Panc1 (cell line): ENCODE measurements at places on chromosomes 1 and 21.

- no peak for DNase-seq
Measured at GRCh38 chr1:99110140-99111041, 105.7 kb upstream of the PLPPR5 start.

GRCh38 chr1:206836111-206836510, 29.3 kb upstream of the IL20 start:
- DNase-seq = no peak

GRCh38 chr1:229238674-229239415, 32.1 kb upstream of the RAB4A start:
- no peak for DNase-seq

DNA sequence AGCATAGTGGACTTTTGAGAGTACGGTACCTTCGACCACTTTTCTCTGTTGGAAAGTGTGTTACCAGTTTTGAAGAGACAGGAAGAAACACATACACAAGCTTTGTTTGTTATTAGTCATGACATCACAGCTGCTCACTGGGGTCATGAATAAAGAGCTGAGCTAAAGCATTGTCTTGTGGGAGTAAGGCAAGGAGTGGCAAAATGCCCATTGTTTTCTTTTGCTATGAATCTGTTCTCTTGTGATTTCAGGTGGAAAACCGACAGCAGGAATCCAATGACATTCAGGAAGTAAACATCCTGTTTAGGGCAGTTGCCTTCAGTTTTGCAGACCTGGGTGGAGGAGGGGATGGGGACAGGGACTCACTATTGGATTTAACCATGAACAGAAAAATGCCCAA, 66.2 kb downstream of the RGL1 start:
- peak; percentile 98 for DNase-seq

GRCh38 chr1:65948609-65949229, 156.0 kb downstream of the PDE4B start:
- DNase-seq = no peak

DNA sequence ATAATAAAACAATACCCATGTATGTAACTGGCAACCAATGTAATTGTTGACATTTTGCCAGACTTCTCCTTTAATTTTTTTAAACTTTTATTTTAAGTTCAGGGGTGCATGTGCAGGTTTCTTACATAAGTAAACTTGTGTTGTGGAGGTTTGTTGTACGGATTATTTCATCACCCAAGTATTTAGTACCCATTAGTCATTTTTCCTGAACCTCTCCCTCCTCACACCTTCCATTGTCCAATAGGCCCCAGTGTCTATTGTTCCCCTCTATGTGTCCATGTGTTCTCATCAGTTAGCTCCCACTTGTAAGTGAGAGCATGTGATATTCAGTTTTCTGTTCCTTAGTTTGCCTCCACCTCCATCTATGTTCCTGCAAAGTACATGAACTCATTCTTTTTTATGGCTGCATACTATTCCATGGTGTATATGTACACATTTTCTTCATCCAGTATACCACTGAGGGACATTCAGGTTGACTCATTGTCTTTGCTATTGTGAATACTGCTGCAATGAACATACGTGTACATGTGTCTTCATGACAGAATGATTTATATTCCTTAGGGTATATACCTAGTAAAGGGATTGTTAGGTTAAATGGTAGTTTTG, 6.7 kb downstream of the DEPDC1 start:
- DNase-seq = no peak

DNA sequence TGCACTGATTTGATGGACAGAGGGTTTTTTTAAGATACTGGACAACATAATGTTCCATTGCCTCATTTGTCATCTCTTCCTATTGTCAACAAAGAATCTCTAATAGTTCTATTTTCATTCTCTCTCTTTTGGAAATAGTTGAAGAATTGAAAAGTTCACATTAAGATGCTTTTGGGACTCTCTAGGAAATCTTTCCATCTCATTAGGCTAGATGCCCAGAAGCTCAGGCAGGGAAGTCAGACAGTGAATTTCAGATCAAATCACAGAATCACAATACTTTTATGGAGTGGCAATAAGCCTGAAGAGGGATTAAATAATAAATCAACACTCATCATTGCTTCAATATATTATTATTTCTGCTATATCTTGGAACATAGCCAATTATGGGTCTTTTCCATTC, 29.2 kb downstream of the NEGR1 start:
- no peak for DNase-seq

DNA sequence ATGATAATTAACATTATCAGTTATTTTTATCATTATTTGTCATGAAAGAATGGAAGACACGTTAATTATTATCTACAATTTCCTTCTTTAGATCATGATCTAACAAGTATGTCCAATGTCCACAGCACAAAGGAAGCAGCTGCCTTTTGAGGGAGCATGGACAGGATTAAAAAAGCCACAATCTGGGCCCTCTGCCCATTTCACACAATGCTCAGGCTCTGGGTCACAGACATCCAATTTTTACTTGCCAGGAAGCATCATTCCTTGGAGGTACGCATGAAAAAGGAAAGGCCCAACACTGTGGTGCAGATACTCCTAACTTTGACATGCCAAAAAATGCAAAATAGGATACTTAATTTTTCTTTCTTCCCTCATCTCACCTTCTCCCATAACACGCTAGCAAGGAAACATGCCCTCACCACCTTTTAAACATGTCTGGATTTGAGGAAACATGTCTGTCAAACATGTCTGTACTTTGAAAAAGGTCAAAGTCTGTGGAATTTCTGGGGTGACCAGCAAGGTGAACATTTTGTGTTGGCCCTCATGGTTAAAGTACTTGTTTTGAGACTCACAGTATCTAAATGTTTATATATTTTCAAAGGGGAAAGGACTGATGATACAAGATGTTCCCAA, 40.0 kb downstream of the GADD45A start:
- DNase-seq = no peak

- DNase-seq = no peak
Measured at GRCh38 chr1:181386951-181387350, 96.4 kb upstream of the CACNA1E start.

DNA sequence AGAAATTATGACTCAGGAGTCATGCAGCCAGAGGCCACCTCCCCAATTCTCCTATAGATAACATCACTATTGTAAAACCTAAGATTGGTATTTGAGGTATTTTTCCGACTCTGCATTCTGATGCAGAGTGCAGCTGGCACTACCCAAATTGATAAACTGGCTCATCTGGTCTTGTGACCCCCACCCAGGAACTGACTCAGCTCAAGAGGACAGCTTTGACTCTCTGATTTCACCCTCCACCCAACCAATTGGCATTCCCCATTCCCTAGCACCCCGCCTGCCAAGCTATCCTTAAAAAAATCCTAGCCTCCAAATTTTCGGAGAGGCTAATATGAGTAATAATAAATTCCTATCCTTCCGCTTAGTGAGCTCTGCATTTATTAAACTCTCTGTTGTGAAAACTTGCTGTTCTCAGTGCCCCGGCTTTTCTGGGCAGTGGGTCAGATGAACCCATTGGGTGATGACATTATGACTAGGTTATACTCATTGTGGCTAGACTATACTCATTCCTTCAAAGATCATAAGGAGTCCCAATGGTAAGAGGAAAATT, 39.4 kb upstream of the EPS15 start:
- peak; percentile 85 for DNase-seq

DNA sequence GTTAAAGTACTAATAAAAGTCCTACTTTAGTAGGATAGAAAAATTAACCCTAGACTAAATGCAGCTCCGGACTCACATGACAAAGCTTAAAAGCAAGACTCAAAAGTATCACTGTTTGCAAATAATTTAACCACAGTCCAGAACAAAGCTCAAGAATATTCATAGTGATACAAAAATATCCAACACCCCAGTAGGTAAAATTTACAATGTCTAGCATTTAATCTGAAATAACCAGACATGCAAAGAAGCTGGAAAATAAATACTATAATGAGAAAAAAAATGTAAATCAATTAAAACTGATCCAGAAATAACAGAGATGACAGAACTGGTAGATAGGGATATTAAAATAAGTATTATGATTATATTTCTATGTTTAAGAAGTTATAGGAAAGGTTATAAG, 67.0 kb downstream of the KIAA0319L start:
- DNase-seq = no peak

DNA sequence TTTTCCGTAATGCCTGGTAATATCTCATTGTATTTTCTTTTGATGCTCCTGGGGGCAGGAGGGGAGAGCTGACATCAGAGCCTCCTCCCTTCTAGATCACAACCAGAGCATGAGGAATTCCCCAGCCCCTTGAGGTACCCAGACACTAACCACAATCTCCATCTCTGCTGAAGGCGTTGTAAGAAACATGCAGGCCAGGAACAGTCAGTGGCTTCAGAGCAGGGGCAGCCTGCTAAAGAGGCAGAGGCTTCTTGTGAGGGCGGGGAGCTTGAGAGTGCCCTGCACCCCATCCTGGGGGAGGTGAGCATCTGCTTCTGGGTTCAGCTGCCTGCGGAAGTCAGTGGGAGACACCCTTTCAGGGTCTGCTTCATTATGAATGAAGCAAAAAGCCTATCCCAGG, 19.0 kb downstream of the MAPKAPK2 start:
- no peak for DNase-seq

DNA sequence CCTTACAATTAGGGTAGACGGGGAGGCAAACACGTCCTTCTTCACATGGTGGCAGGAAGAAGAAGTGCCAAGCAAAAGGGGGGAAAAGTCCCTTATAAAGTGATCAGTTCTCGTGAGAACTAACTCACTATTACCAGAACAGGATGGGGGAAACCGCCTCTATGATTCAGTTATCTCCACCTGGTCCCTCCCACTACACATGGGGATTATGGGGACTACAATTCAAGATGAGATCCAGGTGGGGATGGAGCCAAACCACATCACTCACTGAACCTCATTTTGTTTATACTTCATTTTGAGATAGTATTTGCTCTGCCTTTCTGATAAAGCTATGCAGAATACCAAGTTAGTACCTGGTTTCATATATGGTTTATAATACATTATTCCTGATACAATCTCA, 26.5 kb downstream of the APP start:
- no peak for DNase-seq

- no peak for DNase-seq
Measured at GRCh38 chr1:50917138-50918137, 42.6 kb downstream of the FAF1 start.

GRCh38 chr1:209207701-209208286, 375.7 kb upstream of the CAMK1G start:
- no peak for DNase-seq

- DNase-seq = no peak
Measured at GRCh38 chr21:26920055-26920454, 46.8 kb downstream of the ADAMTS5 start.

GRCh38 chr1:112990271-112990670, 34.3 kb upstream of the SLC16A1 start:
- no peak for DNase-seq

GRCh38 chr1:16608838-16609560, 4.4 kb downstream of the NBPF1 start:
- DNase-seq = no peak

DNA sequence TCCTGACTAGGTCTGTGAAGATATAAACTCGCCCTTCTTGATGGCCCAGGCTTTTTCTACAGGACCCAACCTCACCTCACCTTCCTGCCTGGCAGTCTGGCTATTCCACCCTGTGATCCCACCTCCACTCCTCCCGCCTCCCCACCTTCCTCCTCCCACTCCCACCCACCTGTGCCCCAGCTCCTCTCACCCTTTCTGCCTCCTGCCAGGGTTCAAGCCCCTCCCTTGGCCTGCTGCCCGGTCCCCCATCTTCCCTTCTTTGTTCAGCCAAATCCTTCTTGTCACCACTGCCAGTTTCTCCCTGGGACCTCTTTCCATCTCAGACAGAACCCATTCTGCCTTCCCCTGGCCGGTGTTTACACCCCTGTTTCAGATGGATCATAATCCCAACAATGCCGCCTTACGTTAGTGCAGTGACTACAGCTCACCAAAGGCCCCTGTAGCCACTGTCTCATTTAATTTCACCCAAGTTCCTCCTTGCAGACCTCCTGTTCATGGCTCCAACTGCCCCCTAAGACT, 127.5 kb upstream of the EDN2 start:
- no peak for DNase-seq

GRCh38 chr1:69930396-69930795, 275.0 kb downstream of the LRRC40 start:
- no peak for DNase-seq

- no peak for DNase-seq
Measured at GRCh38 chr1:40133312-40133665, 27.9 kb upstream of the RLF start.
